Astrocyte (in vitro differentiated cells and primary cell): ENCODE measurements at places on chromosomes 5 and 9. TPM values are rescaled to one million over a fixed set of nuclear protein-coding genes. Genes with fewer than 3 reads are reported as not detected.

DNA sequence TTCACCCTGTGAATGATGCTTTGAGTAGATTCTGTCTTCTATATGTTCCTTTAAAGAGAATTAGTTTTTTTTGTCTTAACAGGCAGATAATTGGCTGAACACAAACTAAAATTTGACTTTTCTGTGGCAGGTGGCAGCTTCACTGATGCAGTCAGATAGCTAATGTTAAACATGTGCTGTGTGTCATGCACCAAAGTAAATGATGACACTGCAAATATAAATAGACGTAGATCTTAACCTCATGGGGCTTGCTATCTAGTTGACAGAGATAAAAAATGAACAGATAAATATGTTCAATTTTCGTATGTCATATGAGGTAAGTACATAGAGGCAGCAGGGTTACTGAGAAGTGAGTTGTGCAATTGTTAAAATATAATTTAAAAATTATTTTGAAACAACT is 82.7 kb downstream of the PARP8 start:
- no peak overlapping the region for H3K27ac ChIP-seq
- H3K4me1 ChIP-seq, result no peaks in the 10 kb centered on the region
- no peak overlapping the region for H3K4me3 ChIP-seq
- H3K27me3 ChIP-seq, result no peaks in the 10 kb centered on the region
- no peak for DNase-seq

TNFAIP8 gene
- total RNA-seq, result 25.9 and 33.1 TPM in 2 replicates

DNA sequence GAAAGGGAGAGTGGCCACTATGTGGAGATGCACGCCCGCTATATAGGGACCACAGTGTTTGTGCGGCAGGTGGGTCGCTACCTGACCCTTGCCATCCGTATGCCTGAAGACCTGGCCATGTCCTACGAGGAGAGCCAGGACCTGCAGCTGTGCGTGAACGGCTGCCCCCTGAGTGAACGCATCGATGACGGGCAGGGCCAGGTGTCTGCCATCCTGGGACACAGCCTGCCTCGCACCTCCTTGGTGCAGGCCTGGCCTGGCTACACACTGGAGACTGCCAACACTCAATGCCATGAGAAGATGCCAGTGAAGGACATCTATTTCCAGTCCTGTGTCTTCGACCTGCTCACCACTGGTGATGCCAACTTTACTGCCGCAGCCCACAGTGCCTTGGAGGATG is 19.8 kb downstream of the RGMB start:
- peaks cover 27% of the 10 kb centered on the region for H3K36me3 ChIP-seq
- H3K27me3 ChIP-seq, result no peaks in the 10 kb centered on the region
- no peak overlapping the region for H3K27ac ChIP-seq
- no peak for DNase-seq
- H3K4me1 ChIP-seq, result peaks cover 11% of the 10 kb centered on the region

- no peaks in the 10 kb centered on the region for H3K36me3 ChIP-seq
- H3K4me3 ChIP-seq, result no peak overlapping the region
- DNase-seq, result no peak
- H3K27ac ChIP-seq, result no peak overlapping the region
Observed at GRCh38 chr5:370959-371810, 49.7 kb downstream of the AHRR start.

ENTREP1 gene
- total RNA-seq, result 2.0 and 3.4 TPM in 2 replicates

- no peak overlapping the region for H3K27ac ChIP-seq
- H3K4me1 ChIP-seq, result no peaks in the 10 kb centered on the region
- no peaks in the 10 kb centered on the region for H3K27me3 ChIP-seq
- DNase-seq, result no peak
Observed at GRCh38 chr9:104286799-104287198, 192.7 kb downstream of the SMC2 start.

GRCh38 chr9:124260769-124261603 is 3.2 kb downstream of the NEK6 start:
- no peaks in the 10 kb centered on the region for H3K27me3 ChIP-seq
- H3K27ac ChIP-seq, result peak overlapping the region; percentile 84
- H3K4me3 ChIP-seq, result peak overlapping the region; percentile 46

GRCh38 chr5:178449163-178450070 is 140.8 kb downstream of the COL23A1 start:
- no peaks in the 10 kb centered on the region for H3K27me3 ChIP-seq
- no peak overlapping the region for H3K4me3 ChIP-seq
- no peaks in the 10 kb centered on the region for H3K4me1 ChIP-seq
- no peak overlapping the region for H3K27ac ChIP-seq
- no peaks in the 10 kb centered on the region for H3K36me3 ChIP-seq

LTC4S gene
- 1.2 and 1.3 TPM in 2 replicates for total RNA-seq

C7 gene
- 0.66 TPM in 1 of 2 replicates, not detected in the other for total RNA-seq

GRCh38 chr9:36971935-36972488 is 62.1 kb downstream of the PAX5 start:
- H3K4me1 ChIP-seq, result no peaks in the 10 kb centered on the region
- H3K27me3 ChIP-seq, result peaks cover 28% of the 10 kb centered on the region
- DNase-seq, result no peak
- no peak overlapping the region for H3K27ac ChIP-seq
- H3K4me3 ChIP-seq, result no peak overlapping the region

GRCh38 chr9:35395706-35396101 is 94.2 kb upstream of the RUSC2 start:
- DNase-seq, result no peak
- no peaks in the 10 kb centered on the region for H3K27me3 ChIP-seq
- no peak overlapping the region for H3K4me3 ChIP-seq
- H3K36me3 ChIP-seq, result peaks cover 2% of the 10 kb centered on the region
- no peak overlapping the region for H3K27ac ChIP-seq
- H3K4me1 ChIP-seq, result no peaks in the 10 kb centered on the region

POLK gene
- total RNA-seq, result 27.5 and 27.6 TPM in 2 replicates

DNA sequence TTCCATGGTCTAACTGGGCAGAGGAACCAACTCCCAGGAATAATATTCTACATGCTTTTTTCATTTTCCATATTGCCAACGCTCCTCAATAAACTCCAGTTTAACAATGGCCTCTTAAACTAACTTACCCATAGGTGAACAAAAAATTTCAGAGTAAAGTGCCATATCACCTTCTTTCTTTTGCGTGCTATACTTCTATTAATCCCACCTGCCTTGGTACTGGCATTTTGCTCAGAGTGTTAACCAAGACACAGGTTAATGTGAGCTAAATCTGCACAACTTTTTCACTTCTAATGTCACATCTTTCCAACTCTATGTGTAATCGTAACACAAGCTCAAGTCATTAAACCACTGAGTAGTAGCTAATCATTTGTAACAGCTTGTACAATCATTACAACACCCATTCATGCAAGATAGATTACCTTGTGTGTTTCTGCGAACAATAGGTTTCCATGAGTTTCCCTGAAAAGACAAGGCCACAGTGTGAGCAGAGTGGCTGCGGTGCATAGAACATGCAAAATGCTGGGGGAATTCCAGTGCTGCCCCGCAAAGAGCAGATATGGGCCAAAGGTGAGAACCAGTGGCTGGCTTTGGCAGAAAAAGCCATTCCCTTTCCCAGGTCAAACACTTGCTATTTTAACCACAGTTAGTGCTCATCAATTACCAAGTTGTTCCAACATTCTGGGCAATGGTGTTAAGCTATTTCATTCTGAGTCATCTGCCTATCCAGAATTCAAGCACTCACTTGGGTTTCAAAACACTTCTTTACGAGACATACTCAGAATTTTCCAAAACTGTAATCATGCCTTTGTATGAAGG is 42.8 kb downstream of the TIMD4 start:
- H3K4me1 ChIP-seq, result no peaks in the 10 kb centered on the region
- no peak overlapping the region for H3K27ac ChIP-seq
- H3K27me3 ChIP-seq, result no peaks in the 10 kb centered on the region
- H3K4me3 ChIP-seq, result no peak overlapping the region
- DNase-seq, result peak; percentile 9

DNA sequence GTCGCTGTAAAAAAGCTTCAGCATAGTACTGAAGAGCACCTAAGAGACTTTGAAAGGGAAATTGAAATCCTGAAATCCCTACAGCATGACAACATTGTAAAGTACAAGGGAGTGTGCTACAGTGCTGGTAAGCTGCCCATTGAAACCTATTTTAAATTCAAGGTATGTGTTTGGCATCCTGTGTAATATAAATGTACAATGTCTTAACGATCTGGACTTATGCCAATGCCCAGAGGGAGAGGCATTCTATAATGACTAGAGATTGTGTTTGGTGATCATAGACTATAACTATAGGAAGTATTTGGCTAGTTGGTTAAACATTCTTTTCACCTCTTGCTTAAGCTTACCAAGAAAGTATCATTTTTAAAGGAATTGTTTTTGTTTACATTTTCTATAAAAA is 95.7 kb downstream of the INSL6 start:
- H3K27ac ChIP-seq, result no peak overlapping the region
- no peaks in the 10 kb centered on the region for H3K4me1 ChIP-seq
- H3K4me3 ChIP-seq, result no peak overlapping the region
- no peaks in the 10 kb centered on the region for H3K27me3 ChIP-seq
- H3K36me3 ChIP-seq, result peaks cover 4% of the 10 kb centered on the region

DNA sequence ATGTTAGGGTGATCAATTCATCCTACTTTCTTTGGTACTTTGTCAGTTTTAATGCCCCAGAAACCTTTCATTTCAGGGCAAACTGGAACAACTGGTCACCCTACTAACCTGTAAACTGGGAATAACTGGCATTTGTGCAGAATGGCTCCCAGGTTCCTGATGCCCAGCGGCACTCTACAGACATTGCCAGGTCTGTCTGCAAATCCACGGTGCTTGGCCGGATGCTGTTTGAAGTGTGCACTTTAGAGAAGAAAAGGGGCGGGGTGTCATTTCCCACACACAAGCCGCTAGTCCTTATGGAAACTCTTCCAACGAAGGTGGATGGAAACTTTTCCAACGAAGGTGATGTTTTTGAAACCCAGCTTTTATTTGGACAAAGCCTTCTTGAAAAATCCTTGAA is 49.9 kb upstream of the OTULINL start:
- H3K4me3 ChIP-seq, result no peak overlapping the region
- peaks cover 5% of the 10 kb centered on the region for H3K27me3 ChIP-seq
- H3K27ac ChIP-seq, result no peak overlapping the region
- no peaks in the 10 kb centered on the region for H3K36me3 ChIP-seq
- no peaks in the 10 kb centered on the region for H3K4me1 ChIP-seq

GRCh38 chr9:38003230-38003629 is 65.8 kb downstream of the SHB start:
- DNase-seq, result no peak
- H3K27ac ChIP-seq, result no peak overlapping the region
- H3K4me1 ChIP-seq, result peaks cover 37% of the 10 kb centered on the region
- H3K4me3 ChIP-seq, result no peak overlapping the region

ARHGEF28 gene
- total RNA-seq, result 8.1 and 8.5 TPM in 2 replicates

ATP10B gene
- not detected in 2 replicates for total RNA-seq

SAXO1 gene
- total RNA-seq, result 0.10 TPM in 1 of 2 replicates, not detected in the other

GRCh38 chr5:153256-153655 is 38.0 kb upstream of the LRRC14B start:
- H3K36me3 ChIP-seq, result peaks cover 6% of the 10 kb centered on the region
- peaks cover 29% of the 10 kb centered on the region for H3K4me1 ChIP-seq
- no peaks in the 10 kb centered on the region for H3K27me3 ChIP-seq
- peak overlapping the region; percentile 84 for H3K27ac ChIP-seq
- DNase-seq, result peak; percentile 69

GRCh38 chr5:157710882-157711281 is 20.3 kb upstream of the THG1L start:
- peaks cover 20% of the 10 kb centered on the region for H3K4me1 ChIP-seq
- DNase-seq, result peak; percentile 84
- peak overlapping the region; percentile 67 for H3K27ac ChIP-seq
- no peak overlapping the region for H3K4me3 ChIP-seq
- H3K36me3 ChIP-seq, result no peaks in the 10 kb centered on the region

GRCh38 chr5:74424162-74424868 is 216.2 kb downstream of the ENC1 start:
- no peaks in the 10 kb centered on the region for H3K36me3 ChIP-seq
- H3K27me3 ChIP-seq, result no peaks in the 10 kb centered on the region
- H3K27ac ChIP-seq, result no peak overlapping the region
- DNase-seq, result peak; percentile 27
- no peak overlapping the region for H3K4me3 ChIP-seq

GRCh38 chr9:134187891-134188385 is 23.6 kb upstream of the RNU6ATAC start:
- H3K36me3 ChIP-seq, result no peaks in the 10 kb centered on the region
- H3K4me3 ChIP-seq, result no peak overlapping the region
- no peak overlapping the region for H3K27ac ChIP-seq
- peaks cover 15% of the 10 kb centered on the region for H3K4me1 ChIP-seq
- H3K27me3 ChIP-seq, result peaks cover 16% of the 10 kb centered on the region

CDKN2B gene
- total RNA-seq, result 306 and 314 TPM in 2 replicates

DNA sequence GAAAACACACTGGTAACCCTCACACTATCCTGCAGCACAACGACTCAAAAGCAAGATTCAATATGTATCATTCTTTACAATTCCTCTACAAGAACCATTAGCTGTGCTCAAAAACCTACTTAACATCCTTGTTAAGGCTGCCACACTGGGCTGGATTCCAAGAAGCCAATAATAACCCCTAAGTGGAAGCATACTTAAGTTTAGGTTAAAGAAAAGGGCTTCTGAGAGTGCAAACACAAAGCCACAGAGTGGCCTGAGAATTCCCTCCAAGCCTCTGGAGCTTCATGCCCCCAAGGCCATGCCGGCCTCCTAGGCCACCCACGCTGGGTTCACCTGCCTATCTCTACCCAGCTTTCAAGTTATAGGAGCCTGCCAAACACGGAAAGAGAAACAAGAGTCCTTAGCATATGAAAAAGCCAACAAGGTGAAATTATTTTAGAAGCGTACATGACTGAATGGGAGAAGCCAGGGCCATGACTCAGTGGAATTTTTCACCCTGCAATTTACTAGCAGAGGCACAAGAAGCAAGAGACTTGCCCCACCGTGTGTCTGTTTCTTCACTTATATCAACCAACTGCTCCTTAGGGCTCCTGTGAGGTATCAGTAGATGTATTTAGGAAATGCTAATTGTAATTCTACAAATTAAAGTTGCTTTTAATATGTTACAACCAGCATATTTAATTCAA is 293.0 kb downstream of the SPOCK1 start:
- no peak overlapping the region for H3K4me3 ChIP-seq
- H3K36me3 ChIP-seq, result no peaks in the 10 kb centered on the region
- H3K27ac ChIP-seq, result peak overlapping the region; percentile 49

- no peaks in the 10 kb centered on the region for H3K36me3 ChIP-seq
- H3K27me3 ChIP-seq, result no peaks in the 10 kb centered on the region
- DNase-seq, result no peak
- no peak overlapping the region for H3K27ac ChIP-seq
- H3K4me3 ChIP-seq, result no peak overlapping the region
Observed at GRCh38 chr5:99763021-99763774, 772.0 kb upstream of the FAM174A start.

- H3K36me3 ChIP-seq, result no peaks in the 10 kb centered on the region
- H3K27ac ChIP-seq, result no peak overlapping the region
- no peak for DNase-seq
- no peaks in the 10 kb centered on the region for H3K27me3 ChIP-seq
Observed at GRCh38 chr9:109576762-109577161, 78.7 kb upstream of the PTPN3 start.

DNA sequence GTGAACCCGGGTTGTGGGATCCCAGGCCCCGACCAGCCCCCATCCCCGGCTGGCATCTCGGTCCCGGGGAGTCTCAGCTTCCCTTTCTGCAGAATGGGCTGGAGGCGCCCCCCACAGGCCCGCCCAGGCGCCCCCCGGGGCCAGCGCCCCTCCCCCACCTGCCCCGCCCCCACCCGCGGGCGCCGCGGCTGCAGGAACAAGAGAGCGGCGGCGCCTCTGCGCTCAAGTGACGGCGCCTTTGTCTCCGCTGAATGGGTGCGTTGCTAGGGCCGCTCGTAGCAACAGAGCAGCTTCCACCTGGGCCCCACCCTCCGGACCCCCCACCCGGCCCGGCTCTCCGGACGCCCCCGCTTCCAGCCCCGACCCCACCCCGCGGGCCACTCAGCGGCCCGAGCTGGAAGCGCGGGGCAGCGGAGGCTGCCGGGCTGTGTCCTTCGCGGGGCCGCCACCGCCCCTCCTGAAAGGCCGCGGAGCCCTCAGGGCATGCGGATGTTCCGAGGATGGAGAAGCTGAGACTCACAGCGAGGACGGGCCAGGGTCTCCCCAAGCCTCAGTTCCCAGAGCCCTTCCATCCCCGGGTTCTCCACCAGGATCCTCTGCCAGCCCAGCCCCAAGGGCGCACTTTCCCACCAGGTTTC is 27.5 kb downstream of the ADGRD2 start:
- H3K36me3 ChIP-seq, result no peaks in the 10 kb centered on the region
- no peak for DNase-seq
